Vagina (tissue), 2 donors: ENCODE measurements at places on chromosomes 16 and 17.

GRCh38 chr16:21603928-21604327, 4.6 kb downstream of the METTL9 start:
- DNase-seq, result no peak

DNA sequence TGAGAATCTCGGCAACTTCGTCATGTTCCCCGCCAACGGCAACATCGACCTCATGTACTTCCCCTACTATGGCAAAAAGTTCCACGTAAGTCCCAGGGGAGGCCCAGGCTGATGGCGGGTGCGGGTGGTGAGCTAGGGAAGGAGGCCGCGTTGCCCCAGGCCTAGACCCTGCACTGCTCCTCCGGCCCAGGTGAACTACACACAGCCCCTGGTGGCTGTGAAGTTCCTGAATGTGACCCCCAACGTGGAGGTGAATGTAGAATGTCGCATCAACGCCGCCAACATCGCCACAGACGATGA, 4.8 kb downstream of the ATP1B2 start:
- no peak for DNase-seq

DNA sequence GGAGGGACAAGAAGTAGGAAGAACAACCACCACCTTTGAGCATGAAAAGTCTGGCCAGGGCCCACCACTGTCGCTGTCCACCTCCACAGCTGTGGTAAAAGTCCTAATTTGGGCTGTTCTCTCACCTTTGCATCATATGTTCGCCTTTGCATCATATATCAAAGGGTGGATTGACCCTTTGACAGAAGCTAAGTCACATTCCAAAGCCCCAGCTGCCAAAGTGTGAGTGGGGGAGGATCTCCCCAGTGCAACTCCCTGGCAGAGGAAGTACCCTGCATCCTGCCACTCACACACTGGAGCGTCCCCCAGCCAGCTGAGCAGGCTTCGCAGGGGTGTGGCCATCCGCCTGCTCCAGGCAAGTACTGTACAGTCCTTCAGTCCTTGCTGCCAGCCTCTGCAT, 12.7 kb upstream of the SPECC1 start:
- DNase-seq, result no peak

GRCh38 chr17:65593855-65594845, 32.7 kb upstream of the AXIN2 start:
- no peak for DNase-seq

DNA sequence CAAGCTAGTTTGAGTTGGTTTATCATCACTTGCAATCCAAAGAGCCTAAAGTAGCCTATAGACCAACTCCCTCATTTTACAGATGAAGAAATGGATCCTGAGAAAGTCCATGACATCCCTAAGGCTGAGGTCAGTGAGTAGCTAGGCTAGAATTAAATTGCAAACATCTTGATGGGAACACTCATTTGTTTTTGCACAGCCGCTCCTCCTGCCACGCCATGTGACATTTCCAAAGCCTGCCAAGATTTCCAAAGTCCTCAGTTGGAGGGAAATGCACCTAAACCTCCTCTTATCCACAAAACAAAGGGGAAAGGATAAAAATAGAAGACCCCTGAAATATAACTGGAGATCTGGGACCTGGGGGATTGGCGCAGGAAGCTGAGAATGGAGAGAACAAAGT, 15.0 kb downstream of the TMEM92 start:
- no peak for DNase-seq

- no peak for DNase-seq
Measured at GRCh38 chr17:44610331-44610730, 45.9 kb upstream of the MEIOC start.

GRCh38 chr17:41481036-41481435, at the start of gene KRT35:
KRT35 (minus strand) TSS chr17:41481151; CDS start chr17:41481097, 54 bp downstream.
- no peak for DNase-seq

GRCh38 chr16:49924078-49924477, 68.2 kb upstream of the ZNF423 start:
- no peak for DNase-seq

- DNase-seq, result no peak
Measured at GRCh38 chr17:55117164-55117563, 147.6 kb upstream of the HLF start.

DNA sequence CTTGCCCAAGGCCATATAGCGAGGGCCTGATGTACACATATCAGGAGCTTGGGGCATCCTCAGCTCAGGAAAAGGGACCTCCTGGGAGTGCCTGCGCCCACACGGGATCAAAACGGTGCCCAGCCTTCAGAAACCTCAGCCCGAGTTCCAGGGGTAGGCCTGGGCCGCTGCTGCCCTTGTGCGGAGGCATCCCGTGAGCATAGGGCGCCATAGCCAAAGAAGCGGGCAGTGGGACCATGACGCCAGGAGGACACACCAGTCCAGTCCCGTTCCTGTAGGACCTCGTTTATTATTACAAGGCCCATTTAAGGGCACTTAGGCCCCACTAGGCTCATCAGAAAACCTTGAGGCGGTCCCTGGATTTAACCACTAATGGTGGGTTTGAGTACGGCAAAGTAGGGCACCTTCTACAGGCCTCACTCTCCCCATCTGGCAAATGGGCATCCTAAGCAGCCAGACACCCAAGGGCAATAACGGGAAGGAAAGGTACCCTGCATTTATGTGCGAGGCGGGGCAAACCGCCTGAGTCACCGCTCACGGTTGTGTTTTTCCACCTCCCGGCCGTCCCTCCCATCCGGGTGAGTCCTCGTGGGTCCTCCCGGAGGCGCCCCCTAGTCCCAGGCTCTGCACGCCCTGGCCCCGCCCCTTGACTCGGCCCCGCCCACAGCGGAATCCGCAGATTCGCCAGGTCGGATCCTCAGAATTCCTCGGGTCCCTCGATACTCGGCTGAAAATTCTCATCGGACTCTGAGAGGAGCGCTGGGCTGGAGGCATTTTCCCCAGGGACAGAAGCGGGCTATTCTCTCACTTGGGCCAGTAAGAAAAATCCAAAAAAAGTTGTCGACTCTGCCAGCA, 726 bp upstream of the SETD1A start:
- DNase-seq, result no peak

GRCh38 chr16:72800524-72801161, 247.3 kb downstream of the ZFHX3 start:
- DNase-seq, result peak; percentile 20

GRCh38 chr17:61416211-61416539, 16.5 kb downstream of the TBX2 start:
- peak; percentile 61 for DNase-seq

GRCh38 chr17:43718544-43718943, 40.0 kb downstream of the SOST start:
- DNase-seq, result no peak

- no peak for DNase-seq
Measured at GRCh38 chr16:79838496-79839259, 238.1 kb upstream of the MAF start.

GRCh38 chr16:88747588-88748301, 37.3 kb downstream of the PIEZO1 start:
- DNase-seq, result no peak

- DNase-seq, result no peak
Measured at GRCh38 chr17:66444031-66444430, 141.6 kb downstream of the PRKCA start.

- no peak for DNase-seq
Measured at GRCh38 chr16:80092681-80093080, 448.1 kb upstream of the DYNLRB2 start.
